Lung (tissue), 17 donors: ENCODE measurements at places on chromosomes 11 and 22. TPM values are rescaled to one million over a fixed set of nuclear protein-coding genes. Genes with fewer than 3 reads are reported as not detected.

The KDELR3 gene
- total RNA-seq = 16.4 TPM

The FXYD6 gene
- total RNA-seq = 45.7 TPM

The KCNK4 gene
- not detected for total RNA-seq

- H3K36me3 ChIP-seq = peaks cover 3% of the 10 kb centered on the region
- DNase-seq = no peak
- no peak overlapping the region for H3K4me3 ChIP-seq
- no peak overlapping the region for H3K27ac ChIP-seq
- no peaks in the 10 kb centered on the region for H3K4me1 ChIP-seq
Observed at GRCh38 chr22:31179345-31179744, 19.4 kb downstream of the RNF185 start.
